ENCODE measurements at places on chromosomes 13 and 19.

DNA sequence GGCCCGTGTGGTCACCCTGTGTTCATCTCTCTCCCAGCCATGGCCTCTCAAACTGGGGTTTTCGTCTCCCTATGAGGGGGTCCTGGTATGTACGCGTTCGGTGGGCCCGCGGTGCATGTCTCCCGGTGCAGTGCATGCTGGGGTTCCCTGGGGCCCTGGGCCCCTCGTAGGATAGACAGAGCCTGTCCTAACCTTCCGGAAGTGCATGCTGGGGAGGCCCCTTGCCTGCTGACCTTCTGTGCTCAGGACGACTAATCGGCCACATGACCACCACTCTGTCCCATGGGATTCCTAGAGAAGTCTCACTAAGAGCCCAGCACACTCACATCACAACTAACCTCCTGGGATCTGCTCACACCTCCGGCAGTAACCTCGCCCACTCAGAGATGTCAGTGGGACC, 4.9 kb upstream of the USE1 start:
- no peak for DNase-seq

DNA sequence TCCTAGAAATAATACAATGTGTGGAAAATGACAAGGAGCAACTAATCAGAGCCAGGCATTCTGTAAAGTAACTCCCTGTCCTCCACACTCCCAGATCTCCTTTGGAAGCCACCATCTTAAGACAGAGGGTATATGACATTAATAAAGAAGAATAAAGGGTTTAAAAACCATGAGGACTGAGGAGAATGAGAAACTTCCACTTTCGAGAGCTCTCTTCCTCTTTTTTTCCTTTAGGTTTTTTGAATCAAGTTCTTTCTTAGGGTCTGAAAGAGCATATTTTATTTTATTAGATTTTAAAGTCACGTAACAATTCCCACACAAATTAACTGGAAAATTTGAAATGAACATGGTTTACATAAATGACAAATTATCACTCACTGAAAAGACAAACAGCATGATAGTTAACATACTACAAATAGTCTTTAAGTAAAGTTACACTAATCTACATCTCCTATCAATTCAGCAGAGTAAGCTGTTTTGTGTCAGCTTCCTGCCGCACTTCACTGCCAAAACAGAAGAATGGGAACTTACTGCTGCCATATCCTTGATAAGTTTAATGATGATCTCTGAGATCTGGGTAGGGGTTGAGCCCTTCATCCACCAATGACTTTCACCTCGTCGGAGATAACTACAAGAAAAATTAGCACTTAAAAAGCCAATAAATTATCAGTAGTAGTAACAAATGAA, 38.6 kb upstream of the FBXL3 start:
- DNase-seq: no peak

DNA sequence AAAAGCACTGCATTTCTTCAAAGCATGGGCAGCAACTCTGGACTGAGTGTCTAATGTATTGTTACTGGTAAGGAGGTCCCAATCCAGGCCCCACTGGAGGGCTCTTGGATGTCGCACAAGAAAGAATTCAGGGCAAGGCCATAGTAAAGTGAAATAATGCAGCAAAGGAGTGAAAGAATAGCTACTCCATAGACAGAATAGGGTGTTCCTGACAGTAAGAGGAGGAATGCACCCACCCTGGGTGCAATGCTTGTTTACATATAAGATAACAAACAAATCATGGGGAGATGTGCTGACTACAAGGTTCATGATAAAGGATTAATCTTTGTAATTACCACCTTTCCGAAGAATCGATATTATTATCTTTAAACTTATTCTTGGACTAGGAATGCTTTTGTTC, 58.8 kb upstream of the ABCC4 start:
- no peak for DNase-seq

GRCh38 chr19:18879579-18880373, 16.2 kb downstream of the CERS1 start:
- DNase-seq: no peak

- peak; percentile 39 for DNase-seq
These were observed 338 bp downstream of the SLC35E1 start for GRCh38 chr19:16571822-16572331.

DNA sequence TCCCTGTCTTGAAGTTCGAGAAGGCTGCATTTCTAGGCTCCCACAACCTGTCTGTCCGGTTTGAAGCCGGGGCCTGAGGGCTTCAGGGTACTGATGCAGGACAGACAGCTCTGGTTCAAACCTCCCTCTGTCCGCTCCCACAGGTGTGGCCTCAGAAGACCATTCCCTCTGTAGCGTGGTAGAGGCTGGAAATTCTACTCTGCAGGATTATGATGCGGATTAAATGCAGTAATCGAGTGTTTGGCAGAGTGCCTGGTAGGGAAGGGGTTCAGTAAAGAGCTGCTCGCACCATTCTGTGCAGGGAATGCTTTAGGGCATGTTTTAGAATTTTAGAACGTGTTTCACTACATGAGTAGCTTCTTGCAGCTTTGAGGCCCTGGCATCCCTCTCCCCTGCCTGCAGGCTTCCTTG, 30.5 kb downstream of the PPP1R37 start:
- DNase-seq: no peak

- DNase-seq: peak; percentile 29
These were observed 120.6 kb upstream of the GPR12 start for GRCh38 chr13:26881154-26881553.

- DNase-seq: no peak
These were observed 129.8 kb upstream of the UQCRFS1 start for GRCh38 chr19:29342721-29343120.

DNA sequence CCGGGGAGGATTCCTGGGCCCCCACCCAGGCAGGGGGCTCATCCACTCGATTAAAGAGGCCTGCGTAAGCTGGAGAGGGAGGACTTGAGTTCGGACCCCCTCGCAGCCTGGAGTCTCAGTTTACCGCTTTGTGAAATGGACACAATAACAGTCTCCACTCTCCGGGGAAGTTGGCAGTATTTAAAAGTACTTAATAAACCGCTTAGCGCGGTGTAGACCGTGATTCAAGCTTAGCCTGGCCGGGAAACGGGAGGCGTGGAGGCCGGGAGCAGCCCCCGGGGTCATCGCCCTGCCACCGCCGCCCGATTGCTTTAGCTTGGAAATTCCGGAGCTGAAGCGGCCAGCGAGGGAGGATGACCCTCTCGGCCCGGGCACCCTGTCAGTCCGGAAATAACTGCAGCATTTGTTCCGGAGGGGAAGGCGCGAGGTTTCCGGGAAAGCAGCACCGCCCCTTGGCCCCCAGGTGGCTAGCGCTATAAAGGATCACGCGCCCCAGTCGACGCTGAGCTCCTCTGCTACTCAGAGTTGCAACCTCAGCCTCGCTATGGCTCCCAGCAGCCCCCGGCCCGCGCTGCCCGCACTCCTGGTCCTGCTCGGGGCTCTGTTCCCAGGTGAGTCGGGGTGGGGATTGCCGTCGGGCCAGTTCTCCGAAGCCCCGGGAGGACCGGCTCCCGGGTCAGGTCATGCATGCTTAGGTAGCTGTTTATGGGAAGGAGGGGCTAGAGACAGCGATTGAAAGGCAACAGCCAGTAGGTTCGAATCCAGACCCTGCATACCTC, at the start of gene ICAM1:
ICAM1 (plus strand) TSS at position 505 of the 779 bp plus-strand sequence; CDS start at position 545, 40 bp downstream.
- no peak for DNase-seq

GRCh38 chr19:29449371-29449770, 76.4 kb upstream of the VSTM2B start:
- DNase-seq: no peak

- no peak for DNase-seq
These were observed 7.1 kb downstream of the TEKTIP1 start for GRCh38 chr19:3546119-3546518.
